ENCODE measurements at places on chromosomes 16 and 17.

- DNase-seq: peak; percentile 46
Observed at GRCh38 chr17:82120148-82120547, 22.1 kb upstream of the FASN start.

- peak; percentile 67 for DNase-seq
Observed at GRCh38 chr17:39867084-39867879, 720 bp upstream of the ZPBP2 start.

DNA sequence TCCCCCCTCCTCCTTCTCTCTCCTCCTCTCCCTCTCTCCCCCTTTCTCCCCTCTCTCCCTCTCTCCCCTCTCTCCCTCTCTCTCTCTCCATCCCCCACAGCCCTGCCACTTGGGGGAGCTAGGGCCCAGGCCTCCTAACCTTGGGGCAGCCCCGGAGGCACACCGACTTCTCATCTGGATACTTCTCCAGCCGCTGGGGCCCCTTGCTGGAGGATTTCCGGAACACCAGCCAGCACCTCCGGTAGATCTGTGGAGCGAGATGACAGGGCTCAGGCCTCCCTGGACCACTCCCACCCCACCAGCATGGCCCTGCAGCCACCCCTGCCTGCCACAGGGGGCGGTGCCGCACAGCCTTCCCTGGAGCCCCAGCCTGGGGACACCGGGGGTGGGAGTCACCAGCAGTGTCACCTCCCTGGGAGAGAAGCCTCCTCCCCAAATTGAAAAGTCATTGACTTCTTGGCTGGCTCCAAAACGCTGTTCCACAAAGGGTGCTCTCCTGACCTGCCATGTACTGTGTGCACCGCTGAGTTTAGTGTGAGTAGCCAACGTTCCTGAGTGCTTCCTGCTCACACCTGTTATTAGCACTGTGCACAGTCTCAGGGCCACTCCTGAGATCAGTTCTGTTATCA, 10.5 kb downstream of the DOK4 start:
- DNase-seq: peak; percentile 92

GRCh38 chr16:78444-79150, 572 bp downstream of the MPG start:
- DNase-seq: no peak

DNA sequence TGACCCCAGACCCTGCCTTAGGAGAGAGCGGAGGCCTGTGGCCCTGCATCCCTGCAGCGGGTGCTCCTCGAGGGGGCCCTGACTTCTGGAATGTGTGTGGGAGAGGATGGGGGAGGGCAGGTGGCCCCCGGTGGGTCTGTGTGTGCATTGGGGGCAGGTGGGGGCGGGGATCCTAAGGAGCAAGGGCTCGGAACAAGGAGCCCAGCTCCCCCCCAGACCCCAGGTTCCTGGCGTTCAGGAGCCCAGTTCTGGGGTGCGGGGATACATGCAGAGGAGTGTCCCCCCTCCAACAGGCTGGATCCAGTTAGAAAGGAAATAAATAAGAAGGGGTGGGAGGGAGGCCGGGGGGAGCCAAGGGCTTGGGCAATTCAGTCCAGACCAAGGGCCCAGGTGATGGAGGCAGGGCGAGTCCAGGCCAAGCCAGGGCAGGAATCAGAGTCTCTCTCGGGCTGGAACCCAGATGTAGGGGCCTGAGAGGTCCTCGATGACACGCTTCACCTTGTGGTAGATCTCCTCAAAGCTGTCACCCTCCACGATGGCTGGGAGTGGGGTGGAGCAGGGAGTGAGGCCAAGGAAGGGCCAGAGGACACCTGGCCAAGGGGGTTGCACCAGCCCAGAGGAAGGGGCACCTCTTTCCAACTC, 11.2 kb upstream of the ASGR1 start:
- no peak for DNase-seq

- no peak for DNase-seq
Observed at GRCh38 chr16:20397468-20398074, 7.0 kb downstream of the PDILT start.

DNA sequence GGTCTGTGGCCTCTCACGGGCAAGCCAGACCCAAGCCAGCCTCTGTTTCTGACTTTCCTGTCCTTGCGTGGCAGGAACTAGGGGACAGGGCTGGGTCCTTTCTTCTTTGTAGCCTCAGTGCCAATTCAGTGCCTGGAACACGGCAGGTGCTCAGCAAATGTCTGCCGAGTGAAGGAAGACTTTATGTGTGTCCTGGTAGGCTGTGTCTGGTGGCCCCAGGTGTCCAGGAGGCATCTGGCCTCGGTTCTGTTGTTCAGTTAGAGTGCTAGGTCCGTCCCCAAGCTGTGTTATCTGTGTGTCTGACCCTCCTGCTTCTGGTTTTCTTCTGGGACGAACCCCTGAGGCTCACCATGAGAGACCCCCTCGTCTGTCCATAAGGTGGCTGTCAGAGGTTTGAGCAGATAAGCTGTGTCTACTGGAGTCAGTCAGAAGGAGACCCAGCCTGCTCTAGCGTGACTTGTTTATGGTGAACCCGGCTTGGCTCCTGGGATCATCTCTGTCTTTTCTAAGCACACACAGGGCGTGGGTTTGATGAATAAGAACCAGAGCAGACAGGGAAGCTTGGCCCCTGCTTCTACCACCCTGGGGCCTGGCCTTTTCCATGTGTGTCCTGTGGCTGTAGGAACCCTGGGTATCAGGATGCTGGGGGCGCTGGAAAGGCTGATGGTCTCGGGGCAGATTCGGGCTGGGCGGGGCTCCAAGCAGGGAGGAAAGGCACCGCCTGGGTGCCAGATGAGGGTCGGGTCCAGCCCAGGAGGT, 39.3 kb downstream of the ENGASE start:
- DNase-seq: no peak

- no peak for DNase-seq
Observed at GRCh38 chr17:83029571-83029970, 49.8 kb upstream of the METRNL start.

- no peak for DNase-seq
Observed at GRCh38 chr16:23683487-23683886, 4.8 kb downstream of the PLK1 start.

- DNase-seq: no peak
Observed at GRCh38 chr16:80034948-80035663, 434.6 kb upstream of the MAF start.

- no peak for DNase-seq
Observed at GRCh38 chr16:70472786-70473433, 18.5 kb downstream of the FCSK start.

GRCh38 chr16:51245658-51245995, 94.6 kb upstream of the SALL1 start:
- no peak for DNase-seq

- DNase-seq: no peak
Observed at GRCh38 chr16:57884655-57885133, 82.4 kb upstream of the KIFC3 start.

- DNase-seq: no peak
Observed at GRCh38 chr17:62791235-62791734, 16.8 kb downstream of the MARCHF10 start.

DNA sequence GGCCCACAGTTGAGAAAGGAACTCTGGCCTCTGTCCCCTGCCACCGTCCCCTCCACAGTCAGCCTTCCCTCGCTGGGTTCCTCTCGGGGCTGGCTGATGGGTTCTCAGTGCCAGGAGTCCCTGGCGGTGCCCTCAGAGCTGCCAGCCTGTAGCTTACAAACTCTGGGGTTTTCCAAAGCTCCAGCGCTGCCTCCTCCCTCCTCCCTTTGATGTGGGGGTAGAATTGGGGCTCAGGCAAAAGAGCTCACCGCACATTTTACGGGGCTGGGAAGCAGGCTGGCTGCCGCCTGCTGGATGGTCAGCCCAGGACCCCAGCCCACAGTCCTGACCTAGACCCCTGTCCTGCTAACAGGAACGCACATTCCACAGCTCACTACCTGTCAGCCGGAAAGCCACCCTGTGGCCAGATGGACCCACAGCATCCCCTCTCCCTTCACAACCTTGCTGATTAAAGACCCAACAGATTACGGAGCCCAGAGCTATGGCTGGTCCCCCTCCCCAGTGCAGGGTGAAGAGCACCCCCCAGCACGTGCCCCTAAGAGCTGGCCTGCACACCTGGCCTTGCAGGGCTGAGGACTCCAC, 6.0 kb downstream of the VASN start:
- DNase-seq: no peak

- no peak for DNase-seq
Observed at GRCh38 chr17:19341211-19341631, 21.3 kb downstream of the B9D1 start.

DNA sequence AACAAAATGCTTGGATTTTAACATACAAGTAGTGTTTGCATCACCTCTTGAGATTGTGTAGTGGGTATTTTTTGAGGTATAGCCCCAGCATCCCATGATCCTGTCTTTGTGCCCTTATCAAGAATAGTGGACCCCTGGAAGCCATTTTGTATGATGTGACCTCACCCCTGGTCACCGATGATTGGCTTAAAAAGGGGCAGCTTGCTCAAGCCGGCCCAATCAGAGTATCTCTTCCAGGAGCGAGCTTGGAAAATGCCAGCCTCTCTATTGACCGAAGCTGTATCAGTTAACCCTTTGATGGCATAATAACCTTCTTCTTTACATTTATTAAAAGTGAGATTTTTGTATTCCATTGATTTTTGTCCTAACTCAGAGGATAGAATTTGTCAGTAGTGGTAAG, 55.5 kb upstream of the FAM20A start:
- DNase-seq: no peak

DNA sequence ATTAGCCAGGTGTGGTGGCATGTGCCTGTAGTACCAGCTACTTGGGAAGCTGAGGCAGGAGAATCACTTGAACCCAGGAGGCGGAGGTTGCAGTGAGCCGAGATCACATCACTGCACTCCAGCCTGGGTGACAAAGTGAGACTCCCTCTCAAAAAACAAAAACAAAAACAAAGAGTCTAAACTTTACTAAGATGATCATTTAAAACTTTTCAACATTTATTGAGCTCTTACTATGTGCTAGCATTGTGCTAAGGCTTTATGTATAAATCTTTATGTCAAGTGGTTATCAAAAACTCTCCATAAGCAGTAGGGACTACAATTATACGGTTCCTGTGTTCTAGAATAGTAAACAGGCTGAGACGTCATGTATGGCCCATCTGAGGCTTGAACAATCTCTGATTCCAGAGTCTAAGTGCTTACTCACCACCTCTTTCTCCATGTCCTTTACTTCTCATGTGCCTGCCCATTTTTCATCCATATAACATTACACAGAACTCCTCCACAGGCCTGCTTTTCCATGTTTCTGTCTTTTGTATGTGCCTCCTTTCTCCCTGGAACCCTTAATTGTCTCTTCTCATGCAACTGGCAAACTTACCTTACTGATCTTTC, 66.7 kb downstream of the NUP88 start:
- DNase-seq: no peak

DNA sequence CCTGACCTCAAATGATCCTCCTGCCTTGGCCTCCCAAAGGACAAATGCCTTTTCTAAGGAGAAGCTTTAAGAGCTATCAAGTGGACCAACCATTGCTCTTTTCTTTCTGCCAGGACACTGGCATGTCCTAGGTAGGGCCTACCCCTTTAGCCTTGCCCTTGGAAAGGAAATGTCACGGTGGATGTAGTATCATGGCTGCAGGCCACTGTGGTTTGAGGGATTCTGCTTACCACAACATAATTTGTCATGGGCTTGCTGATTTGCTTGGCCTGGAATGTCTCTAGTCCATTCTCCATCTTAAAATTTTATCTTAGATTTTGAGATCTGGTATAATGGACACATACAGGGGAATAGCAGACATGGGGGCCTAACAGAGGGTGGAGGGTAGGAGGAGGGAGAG, 6.0 kb downstream of the KRT20 start:
- DNase-seq: no peak

- DNase-seq: peak; percentile 65
Observed at GRCh38 chr16:85275533-85276249, 163.4 kb upstream of the CIBAR2 start.

DNA sequence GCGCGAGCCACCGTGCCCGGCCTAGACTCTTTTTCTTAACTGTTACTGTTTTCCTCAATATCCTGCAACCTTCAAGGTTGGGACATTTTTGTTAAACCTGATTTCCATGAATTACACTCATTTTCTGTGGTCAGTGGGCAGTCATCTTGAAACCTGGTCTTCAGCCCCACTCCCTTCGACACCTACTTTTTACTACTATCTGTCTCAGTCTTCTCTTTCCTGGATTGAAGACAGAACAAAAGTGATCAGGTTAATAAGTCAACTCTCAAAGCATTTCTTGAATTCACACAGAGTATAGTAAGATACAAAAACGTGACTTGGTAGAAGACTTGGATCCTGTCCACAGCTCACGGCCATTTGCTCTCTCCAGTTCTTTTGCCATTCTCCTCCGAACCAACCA, 6.1 kb downstream of the MINK1 start:
- DNase-seq: no peak

DNA sequence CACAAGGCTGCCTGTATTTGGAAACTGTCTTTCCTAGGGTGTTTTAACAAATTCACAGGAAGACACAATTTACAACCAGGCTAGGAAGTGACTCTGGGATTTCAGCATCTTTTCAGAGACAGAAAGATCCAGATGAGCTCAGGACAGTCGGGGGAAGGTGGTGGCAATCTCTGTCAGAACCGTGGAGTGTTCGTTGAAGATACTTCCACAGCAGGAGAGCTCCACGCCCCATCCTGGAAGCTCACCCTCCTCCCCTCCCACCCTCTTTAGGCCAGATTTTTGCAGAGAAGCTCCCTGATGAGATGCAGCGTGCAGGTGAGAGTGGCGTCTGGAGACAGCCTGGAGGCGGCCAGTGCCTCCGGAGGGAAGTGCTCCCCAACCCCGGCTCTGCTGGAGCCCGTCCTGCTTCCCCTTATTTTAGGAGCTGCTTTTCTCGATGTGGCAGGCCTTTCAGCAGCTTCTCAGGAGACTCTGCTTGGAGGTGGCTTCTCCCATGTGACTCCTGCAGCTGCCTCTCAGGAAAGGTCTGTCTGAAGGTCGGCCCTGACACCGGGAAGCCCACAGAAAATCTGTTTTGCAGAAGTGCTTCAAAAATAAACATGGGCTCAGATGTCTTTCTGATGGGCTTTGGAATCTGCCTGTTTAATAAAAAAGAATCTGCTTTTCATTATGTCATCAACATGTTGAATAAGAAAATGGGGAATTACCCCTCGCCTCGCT, 186.4 kb upstream of the CHMP6 start:
- DNase-seq: no peak

DNA sequence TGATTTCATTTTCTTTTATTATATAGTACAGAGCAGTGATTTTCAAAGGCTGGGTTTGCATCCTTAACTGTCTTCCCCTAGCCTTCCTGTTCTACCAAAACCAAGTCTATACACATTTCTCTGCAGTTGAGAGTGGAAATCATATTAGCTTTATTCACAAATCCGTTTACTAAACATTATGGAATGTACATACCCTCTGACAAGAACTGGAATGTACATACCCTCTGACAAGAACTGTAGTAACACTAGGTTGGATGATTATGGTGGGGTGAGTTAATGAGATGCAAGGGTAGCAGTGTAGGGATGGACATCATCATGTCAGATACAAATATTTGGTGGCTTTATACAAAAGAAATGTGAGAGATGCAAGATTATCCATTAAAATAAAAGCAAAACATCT, 154.8 kb downstream of the CYB561 start:
- no peak for DNase-seq

DNA sequence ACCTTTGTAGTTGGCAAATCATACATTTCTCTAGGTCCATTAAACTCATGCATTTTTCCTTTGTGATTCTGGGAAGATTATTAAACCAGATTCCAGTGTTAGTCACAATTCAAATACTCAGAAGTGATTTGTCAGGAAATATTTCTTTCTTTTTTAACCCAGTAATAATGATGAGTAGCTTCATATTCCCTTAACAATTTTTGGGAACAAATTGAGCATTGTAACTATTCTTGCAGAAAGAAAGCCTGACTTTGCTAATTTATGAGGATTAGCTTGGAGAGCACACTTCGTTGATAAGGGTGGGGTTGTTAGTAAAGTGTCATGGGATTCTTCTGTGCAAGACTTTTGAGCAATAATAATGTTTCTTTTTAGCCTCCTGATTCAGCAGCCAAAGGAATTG, 18.7 kb upstream of the KRT24 start:
- DNase-seq: no peak
